ENCODE measurements at places on chromosomes 13 and 19.
A peak's percentile ranks its signal among the peaks of the same experiment; 100 is the strongest.

DNA sequence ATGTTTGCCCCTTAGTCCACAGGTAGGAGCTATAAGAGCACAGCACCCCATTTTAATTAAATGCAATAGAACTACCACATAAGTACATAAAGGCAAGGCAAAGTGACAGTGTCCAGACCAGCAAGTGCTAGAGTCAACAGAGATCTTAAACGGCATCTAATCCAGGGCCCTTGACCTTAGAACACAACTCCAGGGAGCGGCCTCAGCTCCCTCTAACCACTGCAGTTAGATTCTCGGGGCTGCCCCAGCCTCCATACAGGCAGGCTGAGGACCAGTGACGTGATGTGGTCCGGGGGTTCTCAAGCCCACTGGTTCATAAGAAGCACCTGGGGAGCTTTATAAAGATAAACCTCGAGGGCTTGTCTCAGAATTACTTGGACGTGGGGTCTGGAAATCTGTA lies 10.0 kb upstream of the ATP12A start:
- no peak for DNase-seq

GRCh38 chr19:17784201-17785008 lies 10.5 kb upstream of the B3GNT3 start:
- DNase-seq, result peak; percentile 95

DNA sequence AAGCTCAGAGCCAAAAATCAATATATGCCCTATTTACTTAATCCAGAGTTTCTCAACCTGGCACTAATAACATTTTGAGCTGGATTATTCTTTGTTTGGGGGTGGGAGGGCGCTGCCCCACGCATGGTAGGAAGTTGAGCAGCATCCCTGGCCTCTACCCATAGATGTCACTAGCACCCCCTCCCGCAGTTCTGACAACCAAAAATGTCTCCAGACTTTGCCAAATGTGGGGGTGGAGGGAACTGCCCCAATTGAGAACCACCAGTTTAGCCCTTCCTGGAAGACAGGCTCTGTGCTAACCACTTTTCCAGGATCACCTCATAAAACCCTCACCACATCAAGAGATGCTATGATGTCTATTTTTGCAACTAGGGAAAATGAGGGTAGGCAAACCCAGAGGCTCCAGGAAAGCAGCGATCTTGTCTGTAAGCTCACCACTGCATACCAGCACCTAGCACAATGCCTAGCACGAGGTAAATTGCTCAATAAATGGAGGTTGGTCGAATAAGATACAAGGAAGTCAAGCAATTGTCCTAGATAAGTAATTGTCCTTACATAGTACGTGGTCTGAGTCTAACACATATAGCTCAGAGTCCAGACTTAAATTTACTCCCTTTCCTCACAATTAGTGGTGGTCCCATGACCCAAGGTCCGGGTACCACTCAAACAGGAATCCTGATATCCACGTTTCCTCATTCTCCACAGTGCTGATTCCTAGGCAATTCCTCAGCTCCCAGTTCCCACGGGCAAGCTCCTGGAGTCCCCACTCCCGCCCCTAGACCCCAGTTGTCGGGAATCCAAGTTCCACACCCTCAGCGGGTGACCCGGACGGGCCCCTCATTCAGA lies 892 bp downstream of the TRIR start:
- peak; percentile 76 for DNase-seq

GRCh38 chr19:28999724-29000433 lies 213.1 kb downstream of the UQCRFS1 start:
- DNase-seq, result no peak

GRCh38 chr13:44818016-44818415 lies 171.3 kb downstream of the NUFIP1 start:
- DNase-seq, result no peak

GRCh38 chr19:11452620-11453310 lies 17.3 kb downstream of the PRKCSH start:
- peak; percentile 86 for DNase-seq

DNA sequence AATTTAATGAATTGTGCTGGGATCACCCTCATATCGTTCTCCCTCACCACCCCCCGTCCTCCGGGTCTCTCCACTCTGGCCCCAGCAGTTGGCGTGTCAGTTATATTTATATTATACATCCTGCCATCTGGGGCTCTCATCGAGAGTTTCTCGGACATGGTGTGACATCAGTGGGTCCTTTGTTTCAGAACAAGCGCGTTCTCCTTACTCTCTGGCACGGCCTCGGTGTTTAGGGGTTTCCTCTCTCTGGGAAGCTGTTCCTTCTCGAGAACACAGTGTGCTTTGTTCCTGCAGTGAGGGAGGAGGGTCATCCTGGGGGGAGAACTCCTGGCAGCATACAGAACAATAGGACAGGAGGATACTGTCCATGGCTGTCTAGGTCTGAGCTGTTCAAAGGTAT lies 9.8 kb upstream of the MCF2L start:
- no peak for DNase-seq

DNA sequence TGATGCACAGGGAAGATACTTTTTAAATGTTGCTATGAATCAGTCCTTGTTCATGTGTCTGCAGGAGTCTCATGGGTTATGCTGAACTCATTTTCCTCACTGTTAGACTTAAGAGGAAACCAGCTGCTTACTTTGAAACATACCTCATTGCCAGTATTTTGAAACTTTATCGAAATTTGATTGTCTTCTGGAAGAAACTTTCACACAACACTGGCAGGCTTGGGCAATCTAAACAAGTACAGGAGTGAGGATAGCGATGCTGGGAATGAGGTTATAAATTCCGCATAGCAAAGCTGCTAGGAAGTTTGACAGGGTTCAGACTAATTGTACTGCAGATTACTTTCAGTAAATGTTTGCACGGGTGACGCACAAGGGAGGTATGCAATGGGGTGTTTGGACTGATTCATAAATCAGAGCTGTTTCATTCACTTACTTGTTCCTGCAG lies 245.7 kb downstream of the DNAJC15 start:
- DNase-seq, result no peak

- DNase-seq, result no peak
Observed at GRCh38 chr19:39053276-39054090, 21.1 kb upstream of the FBXO27 start.

- DNase-seq, result peak; percentile 98
Observed at GRCh38 chr19:1243768-1244692, 2.5 kb downstream of the ATP5F1D start.

- DNase-seq, result peak; percentile 96
Observed at GRCh38 chr13:57629821-57630235, 1.7 kb upstream of the PCDH17 start.

GRCh38 chr19:28466107-28467045 lies 746.6 kb downstream of the UQCRFS1 start:
- DNase-seq, result peak; percentile 78

GRCh38 chr13:43880214-43880855 lies 631 bp downstream of the LACC1 start:
- no peak for DNase-seq

Data from H7 (cell line).